ENCODE measurements at places on chromosomes 4 and X.

DNA sequence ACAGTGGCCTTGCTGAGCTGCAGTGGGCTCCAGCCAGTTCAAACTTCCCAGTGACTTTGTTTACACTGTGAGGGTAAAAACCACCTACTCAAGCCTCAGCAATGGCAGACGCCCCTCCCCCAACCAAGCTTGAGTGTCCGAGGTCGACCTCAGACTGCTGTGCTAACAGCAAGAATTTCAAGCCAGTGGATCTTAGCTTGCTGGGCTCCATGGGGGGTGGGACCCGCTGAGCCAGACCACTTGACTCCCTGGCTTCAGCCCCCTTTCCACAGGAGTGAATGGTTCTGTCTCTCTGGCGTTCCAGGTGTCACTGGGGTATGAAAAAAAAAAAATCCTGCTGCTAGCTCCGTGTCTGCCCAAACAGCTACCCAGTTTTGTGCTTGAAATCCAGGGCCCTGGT, 168.9 kb upstream of the INTU start:
- no peak for DNase-seq

GRCh38 chr4:183832776-183833450, 72.2 kb upstream of the STOX2 start:
- DNase-seq, result no peak

- no peak for DNase-seq
These were observed 111.3 kb upstream of the LNX1 start for GRCh38 chr4:53702334-53703266.

GRCh38 chr4:39044956-39045826, 13.0 kb upstream of the TMEM156 start:
- DNase-seq, result peak; percentile 57

DNA sequence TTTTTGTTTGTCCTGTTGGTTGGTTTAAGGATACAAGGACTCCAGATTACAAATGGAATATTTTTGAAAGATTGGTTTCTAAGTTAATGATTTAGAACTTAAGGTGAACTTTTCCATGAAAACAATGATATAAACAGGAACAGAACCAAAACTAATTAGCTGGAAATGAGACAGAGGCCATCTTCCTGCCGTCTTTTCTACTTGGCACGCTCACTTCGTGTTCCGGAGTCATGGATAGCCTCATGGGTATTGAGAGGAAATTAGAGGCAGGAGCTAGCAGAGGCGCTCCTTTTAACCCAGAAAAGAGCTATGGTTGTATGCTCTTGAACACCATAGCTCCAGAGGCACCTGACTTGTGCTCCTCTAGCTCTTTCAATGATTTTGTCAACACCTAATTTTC, 2.4 kb downstream of the FAM241A start:
- DNase-seq, result no peak

GRCh38 chr4:170698334-170698733, 608.6 kb upstream of the AADAT start:
- DNase-seq, result no peak

Data from CD4-positive, alpha-beta T cell treated with Interleukin-1 beta for 1 hour (primary cell).